ENCODE measurements at places on chromosomes 6 and 20.

DNA sequence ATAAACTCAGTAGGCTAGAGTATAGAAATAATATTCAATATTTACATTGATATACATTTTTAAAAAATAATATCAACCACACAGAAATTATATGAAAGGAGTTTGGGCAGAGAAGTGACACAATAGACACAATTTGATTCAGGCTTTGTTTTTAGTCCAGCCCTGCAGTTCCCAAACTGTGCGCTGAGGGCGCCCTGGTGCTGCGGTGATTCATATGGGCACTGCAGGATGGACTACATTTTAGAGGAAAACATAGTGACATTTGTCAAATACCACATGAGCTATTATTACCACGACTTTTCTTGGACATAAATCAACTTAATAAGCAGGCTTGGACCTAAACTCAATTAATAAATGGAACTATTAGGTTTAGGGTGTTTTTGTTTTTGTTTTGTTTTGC is 364.3 kb upstream of the ID4 start:
- DNase-seq = no peak

- no peak for DNase-seq
These were observed 918 bp upstream of the TRIM38 start for GRCh38 chr6:25961619-25962148.

DNA sequence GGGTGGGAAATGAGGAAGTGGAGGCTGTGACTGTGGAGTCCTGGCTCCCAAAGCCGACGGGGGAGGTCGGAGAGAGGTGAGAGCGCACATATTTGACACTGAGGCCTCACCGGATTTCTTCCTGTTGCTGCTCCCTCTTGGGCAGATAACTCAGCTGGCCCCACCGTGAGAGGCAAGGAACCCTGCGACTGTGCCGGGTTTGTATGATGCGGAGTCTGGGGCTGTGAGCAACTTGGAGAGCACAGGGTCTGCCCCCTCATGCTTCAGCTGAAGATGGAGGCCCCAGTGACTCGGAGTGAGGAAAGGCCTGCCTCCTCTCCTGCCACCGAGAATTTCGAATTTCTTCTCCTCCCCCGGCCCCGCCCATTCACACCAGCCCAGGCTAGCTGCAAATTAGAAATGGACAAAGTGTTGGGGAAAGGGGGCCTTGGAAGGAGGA is 160.6 kb downstream of the GRM4 start:
- no peak for DNase-seq

DNA sequence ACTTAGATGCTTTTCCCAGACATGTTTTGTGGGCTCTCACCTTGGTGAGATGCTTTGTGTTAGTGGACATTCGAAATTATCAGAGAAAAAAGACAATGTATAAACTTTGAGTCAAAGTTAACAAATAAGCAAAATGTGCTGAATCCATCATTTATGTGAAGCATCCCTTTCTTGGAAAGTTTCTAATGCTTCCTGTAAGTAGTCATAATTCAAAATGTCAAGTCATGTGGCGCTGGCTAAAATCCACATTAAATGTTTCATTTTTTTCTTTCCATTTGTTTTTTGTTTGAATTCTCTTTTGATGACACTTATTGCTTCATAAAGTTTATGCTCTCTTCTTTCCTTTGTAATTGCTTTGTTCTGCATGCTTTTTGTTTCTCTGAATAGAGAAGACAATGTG is 107.2 kb upstream of the CENPW start:
- DNase-seq = no peak

- DNase-seq = no peak
These were observed 23.9 kb downstream of the RAET1L start for GRCh38 chr6:150001295-150002008.

- DNase-seq = no peak
These were observed 27.6 kb downstream of the PREX1 start for GRCh38 chr20:48800177-48800576.

DNA sequence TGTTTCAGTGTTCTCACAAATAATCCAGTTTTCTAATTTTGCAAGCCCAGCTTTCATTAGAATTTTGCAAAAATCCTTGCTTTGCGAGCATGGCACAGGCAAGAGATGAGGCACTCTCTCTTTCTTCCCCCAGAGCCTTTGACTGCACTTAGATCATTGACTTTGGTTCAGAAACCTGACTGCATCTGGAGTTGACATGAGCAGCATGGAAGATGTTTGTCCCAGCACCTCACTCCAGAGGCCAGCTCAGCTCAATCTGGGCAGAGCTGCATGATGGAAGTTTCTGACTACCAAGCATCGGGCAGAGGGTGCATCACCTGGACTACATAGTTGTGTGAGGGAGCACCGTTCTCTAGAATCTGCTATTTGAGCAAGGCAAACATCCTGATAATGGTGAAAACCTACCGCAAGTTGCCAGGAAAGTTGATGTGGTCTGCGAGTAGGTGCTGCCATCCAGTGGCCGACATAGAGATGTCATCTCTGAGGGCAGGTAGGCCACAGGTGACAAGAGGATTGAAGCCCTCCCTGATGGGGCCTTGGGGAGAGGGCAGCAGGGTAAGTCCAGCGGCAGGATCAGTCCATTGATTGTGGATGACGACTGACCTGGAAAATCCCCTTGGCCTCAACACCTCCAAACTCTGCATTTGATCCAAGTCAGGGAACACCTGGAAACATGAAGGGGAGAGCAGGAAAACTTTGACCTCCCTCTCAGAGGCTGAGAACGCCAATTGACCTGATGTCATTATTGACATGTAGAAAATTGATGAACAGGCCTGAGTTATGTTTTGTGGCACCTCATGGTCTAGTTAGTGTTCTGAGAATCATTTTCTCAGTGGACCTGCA is 3.8 kb upstream of the LPA start:
- DNase-seq = no peak

GRCh38 chr20:25276533-25277050 is 28.7 kb downstream of the PYGB start:
- DNase-seq = no peak

GRCh38 chr6:122871079-122871478 is 82.0 kb downstream of the SMPDL3A start:
- DNase-seq = no peak

GRCh38 chr6:73180763-73181619 is 44.3 kb downstream of the KHDC1L start:
- DNase-seq = no peak

DNA sequence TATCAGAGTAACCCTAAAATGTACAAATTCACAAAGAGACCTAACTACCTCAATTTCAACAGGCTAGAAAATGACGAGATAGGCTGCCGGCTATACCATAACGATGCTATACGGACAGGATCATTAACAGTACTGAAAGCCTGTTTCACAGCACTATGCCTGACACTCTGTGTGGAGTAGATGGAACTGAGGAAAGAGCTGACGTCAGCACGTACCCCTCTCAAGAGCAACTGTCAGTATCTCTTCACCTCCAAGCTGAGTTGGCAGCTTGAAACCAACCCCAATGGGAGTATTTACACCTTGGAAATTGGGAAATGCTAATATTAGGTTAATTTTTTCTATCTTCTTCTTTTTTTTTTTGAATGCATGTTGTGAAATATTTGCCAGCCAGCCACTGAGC is 53.6 kb downstream of the HUS1B start:
- DNase-seq = no peak

GRCh38 chr20:48828734-48829460 is 1.1 kb upstream of the PREX1 start:
- DNase-seq = no peak

DNA sequence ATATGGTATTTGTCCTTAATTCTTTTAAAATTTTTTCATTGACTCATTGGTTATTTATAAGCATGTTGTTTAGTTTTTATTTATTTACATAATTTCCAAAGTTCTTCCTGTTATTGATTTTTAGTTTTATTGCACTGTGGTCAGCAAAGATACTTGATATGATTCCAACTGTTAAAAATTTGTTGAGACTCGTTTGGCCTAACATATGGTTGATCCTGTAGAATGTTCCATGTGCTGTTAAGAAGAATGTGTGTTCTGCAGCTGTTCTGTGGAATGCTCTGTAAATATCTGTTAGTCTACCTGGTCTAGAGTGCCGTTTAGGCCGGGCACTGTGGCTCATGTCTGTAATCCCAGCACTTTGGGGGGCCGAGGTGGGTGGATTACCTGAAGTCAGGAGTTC is 197.7 kb downstream of the CD109 start:
- DNase-seq = no peak

DNA sequence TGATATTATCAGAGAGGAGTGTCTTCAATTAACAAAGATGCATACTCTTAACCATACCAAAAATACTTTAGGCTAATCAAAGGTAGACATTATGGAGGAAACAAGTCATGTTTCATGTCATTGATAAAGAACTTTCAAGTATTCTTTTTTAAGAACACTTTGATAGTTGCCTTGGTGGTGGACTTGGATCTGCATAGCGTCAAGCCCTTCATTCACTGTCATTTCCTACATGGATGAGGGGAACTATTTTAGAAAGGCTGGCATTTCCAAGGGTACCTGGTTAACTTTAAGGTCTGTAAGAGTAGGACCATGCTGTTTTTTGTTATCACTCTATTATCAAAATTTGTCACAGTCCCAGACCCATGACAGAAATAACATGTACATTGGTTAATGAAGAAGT is 622.5 kb downstream of the PKHD1 start:
- no peak for DNase-seq

GRCh38 chr6:22884456-22884855 is 315.1 kb downstream of the HDGFL1 start:
- DNase-seq = no peak

DNA sequence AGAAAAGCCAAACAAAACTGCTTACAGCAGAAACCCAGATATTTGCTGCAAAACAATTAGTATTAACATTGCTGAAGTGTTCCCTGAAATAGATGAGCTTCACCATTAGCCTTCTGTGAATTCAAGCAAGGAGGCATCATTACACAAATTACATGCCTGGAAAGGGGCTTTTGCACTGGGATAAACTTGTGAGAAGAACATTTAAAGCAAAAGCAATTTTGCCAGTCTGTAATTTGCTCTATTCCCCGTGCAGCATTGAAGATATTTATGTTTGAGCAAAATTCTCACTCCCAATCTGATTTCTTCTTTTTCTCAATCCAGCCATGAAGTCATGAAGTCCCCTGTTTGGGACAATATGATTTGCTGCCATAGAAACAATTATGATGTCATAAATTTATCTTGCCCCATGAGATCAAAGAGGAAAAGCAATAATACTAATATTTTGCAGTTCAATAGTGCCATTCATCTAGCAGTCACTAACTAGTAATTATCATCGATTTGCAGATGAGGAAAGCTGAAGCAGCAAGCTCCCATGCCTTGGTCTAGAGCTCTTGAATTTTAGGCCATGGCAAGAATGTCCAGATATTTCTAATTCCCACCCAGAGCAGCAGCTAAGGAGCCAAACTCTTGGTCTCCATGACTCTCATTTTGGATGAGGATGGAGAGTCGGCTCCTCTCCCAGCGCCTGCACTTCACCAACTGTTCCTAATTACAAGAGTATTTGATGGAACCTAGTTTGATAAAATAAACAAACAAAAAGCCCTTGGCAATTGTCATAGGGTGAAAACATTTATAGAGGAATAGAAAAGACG is 49.5 kb upstream of the CCN6 start:
- DNase-seq = no peak

GRCh38 chr6:13814176-13814937 is at the start of gene MCUR1:
Gene MCUR1, minus strand, starts transcription at chr6:13814557. Its CDS starts 128 bp downstream, at chr6:13814429.
- DNase-seq = peak; percentile 93

DNA sequence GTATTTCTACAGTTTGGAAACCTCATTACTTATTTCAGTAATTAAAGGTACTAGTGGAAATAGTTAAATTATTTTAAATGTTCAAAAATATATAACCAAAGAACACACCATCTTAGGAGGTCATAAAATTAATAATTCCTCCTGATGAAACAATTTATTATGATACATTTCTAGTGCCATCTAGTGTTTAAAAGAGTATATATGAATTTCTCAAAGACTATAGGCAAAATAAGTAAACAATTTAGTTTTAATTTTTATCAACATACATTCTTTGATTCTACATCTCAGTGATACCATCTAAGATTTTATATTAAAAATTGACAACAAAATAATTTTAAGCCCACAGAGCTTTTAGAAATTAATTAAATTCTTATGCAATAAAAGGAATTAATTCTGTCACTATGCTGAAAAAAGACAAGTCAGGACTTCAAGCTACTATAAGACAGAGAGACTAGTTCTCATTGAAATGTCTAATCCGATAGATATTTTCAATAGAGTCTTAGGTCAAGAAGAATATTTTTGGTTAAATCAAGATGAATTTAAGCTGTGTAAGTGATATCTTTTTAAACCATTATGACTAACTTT is 107.8 kb upstream of the RNF217 start:
- DNase-seq = no peak

DNA sequence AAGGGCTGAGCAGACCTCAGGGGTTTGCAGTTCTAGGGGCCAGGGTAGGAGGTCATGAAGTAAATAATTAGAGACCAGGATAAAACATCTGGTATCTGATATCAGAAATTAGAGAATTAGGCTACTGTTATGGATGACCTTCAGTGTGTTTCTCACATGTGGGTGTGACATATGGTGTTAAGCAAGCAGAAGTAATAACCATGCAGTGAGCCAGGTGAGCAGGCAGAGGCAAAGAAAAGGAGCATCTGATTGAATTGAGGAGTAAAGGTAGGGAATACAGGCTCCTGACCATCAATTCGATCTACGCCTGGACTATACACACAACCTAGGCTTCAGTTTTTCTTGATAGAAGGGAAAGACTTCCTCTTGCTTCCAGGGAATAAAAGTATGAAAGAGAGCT is 34.7 kb upstream of the MAP3K7 start:
- no peak for DNase-seq

GRCh38 chr20:11556410-11556809 is 361.3 kb upstream of the BTBD3 start:
- DNase-seq = no peak

GRCh38 chr6:156776470-156776839 is 723 bp upstream of the ARID1B start:
- DNase-seq = no peak

DNA sequence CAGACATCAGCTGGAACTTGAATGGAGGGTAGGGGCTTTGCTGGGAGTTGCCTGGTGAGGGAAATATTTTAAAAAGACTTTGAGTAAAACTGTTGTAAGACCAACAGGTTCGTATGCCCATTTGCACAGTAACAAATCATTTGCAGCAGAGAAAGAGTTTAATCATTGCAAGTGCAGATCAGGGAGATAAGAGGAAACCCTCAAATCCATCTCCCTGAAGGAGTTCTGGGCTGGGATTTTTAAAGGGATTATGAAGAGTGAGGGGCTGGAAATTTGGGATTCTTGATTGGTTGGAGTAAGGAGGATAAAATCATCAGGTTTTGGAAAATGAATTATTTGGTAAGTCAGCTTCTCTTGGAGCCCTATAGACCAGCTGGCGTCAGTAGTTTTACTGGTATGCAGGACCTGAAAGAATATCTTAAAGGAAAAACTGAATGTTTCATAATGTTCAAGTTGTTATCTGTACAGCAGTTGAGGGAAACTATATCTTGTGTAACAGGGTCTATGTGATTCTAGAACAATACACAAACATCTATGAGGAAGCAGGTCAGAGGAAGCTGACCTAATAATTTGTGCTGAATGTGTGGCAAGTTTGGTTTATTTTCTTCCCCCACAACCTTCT is 295.5 kb downstream of the PLCB1 start:
- no peak for DNase-seq

Data from anterior cingulate cortex (tissue), 58 donors.